CD14-positive monocyte (primary cell): ENCODE measurements at places on chromosomes 16 and 17.

GRCh38 chr16:85103114-85104079 lies 8.9 kb downstream of the CIBAR2 start:
- DNase-seq, result peak; percentile 41

DNA sequence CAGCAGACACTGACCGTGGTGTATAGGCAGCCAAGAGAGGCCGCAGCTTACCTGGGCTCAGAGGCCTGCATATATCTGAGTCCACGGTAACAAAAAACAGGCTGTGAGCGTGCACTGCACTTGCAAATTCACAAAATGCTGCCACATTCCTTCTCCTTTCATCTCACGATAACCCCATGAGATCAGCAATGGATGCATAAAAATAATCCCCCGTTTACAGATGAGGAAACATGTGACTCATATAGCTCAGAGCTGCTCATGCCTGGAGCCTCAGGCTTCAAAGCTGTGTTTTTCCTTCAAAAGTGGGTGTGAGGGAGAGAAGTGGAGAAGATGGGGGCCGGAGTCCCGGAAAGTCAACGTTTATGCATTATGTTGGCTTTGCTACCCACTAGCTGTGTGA lies 118.3 kb upstream of the FOXF1 start:
- no peak for DNase-seq

DNA sequence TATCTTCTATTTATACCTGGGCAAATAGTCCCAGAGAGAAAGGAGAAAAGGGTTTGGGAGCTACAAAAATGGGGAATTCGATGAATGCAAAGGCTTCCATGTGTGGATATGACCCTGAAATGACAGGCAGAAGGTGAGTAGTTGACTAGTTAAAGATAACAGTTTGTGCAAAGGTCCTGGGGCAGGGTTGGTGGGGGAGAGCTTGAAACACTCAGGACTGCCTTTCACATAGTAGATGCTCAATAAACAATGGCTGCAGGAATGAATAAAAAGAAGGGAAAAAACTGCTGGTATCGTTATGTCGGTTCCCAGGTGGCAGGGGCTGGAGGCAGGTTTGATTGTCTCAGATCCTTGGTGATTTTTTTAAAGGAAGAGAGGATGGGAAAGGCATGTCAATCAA lies 445.5 kb downstream of the HAPSTR1 start:
- DNase-seq, result no peak

GRCh38 chr16:87675111-87675719 lies 72.9 kb downstream of the JPH3 start:
- DNase-seq, result no peak

GRCh38 chr17:9002606-9003354 lies 18.5 kb upstream of the NTN1 start:
- DNase-seq, result no peak

GRCh38 chr17:62596662-62597061 lies 30.8 kb upstream of the MRC2 start:
- DNase-seq, result no peak
